ENCODE measurements at places on chromosomes 3 and 15.

DNA sequence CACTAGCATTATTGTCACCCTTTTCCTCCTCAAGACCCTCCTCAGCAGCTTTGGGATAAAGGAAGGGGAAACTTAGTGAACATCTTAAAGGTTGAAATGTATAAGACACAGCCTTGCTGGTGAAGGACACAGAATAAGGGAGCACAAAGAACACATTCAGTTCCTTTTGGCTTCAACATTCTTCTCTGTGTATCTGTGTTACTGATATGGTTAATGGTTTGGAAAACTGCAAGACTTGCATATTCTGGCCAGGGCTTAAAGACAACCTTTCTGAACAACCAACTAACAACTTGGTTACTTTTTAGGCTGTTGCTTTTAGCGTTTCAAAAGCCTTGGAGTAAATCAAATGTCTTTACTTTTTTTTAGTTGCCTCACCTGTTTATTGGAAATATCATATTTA is 680.5 kb downstream of the MECOM start:
- DNase-seq = peak; percentile 20

GRCh38 chr3:196517919-196518318 is 2.8 kb upstream of the SMCO1 start:
- no peak for DNase-seq

DNA sequence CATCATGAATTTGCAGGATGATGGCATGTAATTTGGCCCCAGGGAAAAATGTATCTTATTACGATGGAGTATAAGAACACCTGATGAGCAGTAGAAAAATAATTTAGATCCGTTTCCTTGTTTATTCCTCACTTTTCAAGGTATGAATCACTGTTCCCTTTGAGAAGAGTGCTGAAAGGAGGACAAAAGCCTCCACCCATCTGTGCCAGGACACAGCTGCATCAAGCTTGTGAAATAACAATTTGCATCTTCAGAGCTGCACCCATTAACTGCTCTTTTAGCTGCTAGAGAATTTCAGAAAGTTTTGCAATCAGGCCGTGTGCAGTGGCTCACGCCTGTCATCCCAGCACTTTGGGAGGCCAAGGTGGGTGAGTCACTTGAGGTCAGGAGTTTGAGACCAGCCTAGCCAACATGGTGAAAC is 9.6 kb downstream of the CLDND1 start:
- no peak for DNase-seq

DNA sequence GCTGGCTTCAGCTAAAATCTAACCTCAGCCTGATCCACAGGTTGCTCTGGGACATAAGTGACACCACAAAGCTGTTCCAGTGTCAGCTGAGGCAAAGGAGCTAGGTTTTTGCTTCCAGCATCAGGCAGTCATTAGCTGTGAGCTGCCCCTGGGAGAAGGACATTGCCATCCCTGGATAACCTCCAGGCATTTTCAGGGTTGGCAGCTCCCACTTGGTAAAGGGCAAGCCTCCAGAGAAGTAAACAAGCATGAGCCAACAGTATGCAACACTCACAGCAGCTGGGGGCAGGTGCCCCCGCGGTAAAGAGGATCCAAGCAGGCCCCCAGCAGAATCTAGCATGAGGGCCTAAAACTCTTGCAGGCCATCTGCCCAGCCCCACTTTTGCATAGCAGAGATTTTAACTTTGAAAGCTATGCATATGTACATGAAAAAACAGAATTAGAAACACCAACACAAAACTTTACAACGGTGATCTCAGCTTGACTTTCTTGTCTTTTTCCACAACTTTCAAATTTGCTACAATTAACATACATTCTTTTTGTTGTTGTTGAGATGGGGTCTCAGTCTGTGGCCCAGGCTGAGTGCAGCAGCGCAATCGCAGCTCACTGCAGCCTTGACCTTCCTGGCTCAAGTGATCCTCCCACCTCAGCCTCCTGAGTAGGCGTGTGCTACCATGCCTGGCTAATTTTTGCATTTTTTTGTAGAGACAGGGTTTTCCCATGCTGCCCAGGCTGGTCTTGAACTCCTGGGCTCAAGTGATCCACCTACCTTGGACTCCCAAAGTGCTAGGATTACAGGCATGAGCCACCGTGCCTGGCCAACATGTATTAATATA is 83.8 kb upstream of the TPM1 start:
- DNase-seq = no peak

DNA sequence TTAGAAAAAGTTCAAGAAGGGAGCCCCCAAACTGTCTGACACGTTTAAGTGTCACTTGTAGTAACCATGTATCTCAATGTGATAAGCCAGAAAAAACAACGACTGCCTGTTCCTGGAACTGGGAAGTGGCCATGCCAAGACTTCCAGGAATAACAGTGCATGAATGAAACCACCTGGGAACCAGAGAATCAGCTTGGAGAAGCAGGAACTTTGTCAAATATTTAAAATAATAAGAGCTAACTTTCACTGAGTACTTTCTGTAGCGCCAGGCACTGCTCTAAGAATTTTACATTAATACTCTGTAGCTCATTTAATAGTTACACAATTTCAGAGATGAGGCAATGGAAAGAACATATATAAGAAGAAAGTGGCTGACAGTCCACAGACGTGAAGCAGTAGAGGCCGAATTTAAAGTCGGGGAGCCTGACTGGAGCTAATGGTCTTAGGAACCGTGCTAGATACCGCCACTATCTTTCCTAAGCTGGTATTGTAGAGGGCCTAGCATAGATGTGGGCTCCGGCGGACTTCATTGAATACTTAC is 876 bp downstream of the PLSCR1 start:
- DNase-seq = no peak

DNA sequence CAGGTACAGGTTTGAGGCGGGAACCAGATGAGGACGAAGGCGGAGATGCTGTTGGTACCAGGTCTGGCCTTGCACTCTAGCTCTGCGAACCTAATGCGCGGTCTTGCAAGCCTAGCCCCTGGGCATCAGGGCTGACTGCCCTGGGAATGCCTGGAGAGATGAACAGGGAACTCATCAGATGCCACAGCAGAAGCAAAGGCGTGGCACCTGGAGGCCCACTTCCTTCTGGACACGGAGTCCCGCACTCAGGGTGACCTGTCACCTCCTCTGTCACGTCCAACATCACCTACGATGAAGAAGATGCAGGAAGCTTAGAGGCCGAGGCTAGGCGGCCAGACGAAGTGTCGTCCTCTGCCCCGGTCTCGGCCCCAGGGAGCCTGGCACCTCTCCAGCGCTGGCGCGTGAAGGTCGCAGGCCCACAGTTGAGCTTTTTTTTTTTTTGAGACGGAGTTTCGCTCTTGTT is 9.4 kb downstream of the RPLP1 start:
- DNase-seq = no peak

GRCh38 chr15:73325191-73325861 is 43.4 kb downstream of the HCN4 start:
- no peak for DNase-seq

- no peak for DNase-seq
Observed at GRCh38 chr3:72548981-72549380, 299.3 kb downstream of the SHQ1 start.

DNA sequence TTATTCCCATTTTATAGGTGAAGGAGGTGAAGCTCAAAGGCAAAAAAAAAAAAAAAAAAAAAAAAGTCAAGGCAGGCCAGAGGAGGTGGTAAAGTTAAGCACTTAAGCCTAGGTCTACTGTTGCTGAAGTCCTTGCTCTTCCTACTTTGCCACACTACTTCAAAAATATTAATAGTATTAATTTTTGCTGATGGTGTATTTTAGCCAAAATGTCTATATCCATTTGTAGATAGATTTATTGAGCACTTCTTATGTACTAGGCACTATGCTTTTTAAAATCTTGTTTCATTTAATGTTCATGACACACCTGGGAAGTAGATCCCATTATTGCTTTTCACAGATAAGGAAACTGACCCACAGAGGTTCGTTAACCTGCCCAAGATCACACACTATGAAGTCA is 247.1 kb upstream of the P2RY1 start:
- no peak for DNase-seq

- DNase-seq = no peak
Observed at GRCh38 chr15:39358441-39359041, 222.3 kb upstream of the THBS1 start.

DNA sequence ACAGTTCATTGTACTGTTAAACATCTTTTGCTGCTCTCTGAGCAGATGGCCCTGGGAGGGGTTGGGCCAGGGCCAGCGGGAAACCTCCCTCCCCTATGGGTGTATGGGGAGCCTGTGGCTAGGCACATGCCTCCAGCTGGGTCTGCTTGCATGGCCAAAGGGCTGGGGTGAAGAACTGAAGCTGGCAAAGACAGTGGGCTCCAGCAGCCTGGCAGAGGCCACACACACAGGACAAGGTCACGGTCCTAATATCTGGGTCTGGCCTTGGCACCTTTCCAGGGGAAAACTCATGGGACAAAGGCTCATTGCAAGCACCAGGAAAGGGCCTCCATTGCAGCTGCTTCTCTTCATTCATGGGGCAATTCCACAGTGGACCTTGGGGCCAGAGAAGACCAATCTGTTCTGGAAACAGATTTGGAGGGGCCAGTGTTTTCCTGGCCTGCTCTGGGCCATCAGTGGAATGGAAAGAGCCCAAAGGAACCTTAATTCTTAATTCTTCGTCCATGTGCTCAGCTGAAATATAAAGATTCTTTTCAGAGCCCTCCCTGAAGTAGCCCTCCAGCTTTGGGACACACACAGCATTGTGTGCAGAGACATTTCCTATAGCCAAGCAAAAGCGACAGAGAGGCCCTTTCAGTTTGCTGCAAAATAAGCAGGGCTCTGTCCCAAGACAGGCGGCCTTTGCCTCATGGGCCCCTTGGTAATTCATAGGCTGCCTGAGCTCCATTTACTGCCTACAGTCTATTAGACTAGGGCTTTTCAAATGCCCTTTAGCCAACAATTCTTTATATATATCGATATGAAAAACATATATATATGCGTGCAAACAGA is 11.3 kb upstream of the LIMD1 start:
- peak; percentile 60 for DNase-seq

DNA sequence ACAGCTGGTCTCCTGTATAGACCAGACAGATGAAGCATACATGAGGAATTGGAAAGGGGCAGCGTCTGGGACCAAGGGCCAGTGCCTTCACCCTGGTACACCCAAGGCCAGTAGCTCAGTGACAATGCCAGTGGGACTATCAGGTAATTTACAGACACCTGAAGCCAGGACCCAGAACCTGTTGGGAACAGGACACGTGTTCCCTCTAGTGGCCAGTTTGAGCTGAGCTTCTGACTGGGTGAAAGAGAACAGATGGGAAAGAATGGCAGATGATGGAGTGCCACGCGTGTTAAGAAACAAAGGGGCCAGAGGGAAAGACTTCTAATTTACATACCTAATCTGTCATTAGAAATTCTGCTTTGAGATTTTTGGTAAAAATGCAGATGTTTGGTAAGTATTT is 5.1 kb upstream of the SLC25A38 start:
- peak; percentile 34 for DNase-seq
